ENCODE measurements at places on chromosomes 7 and 10.

DNA sequence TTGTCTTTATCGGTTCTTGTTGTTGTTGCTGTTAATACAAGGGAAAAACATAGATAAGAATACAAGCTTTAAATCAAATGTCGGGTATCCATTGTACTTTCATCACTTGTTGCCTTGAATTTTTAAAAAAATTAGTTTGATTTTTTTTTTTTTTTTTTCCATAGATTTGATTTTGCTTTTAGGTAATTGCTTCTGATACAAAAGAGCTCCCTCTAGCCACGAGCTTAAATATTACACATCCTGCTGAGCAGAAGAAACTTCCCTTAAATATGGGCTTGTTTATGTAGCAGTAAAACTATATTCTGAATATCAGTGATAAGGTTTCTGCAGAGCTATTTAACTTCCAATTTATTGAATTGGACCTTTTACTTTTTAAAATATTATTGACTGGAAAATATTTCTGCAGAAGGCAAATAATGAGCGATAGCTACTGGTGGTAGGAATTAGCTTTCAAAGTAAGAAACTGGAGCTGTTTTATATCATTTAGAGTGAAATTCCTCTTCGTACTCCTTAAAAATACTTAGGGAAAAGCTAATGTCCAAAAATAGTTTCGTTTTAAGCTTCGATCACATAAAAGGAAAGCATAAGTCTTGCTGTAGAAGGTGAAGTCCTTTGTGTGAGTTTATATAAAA lies 216.9 kb downstream of the POLR1F start:
- DNase-seq = no peak

GRCh38 chr7:94395141-94396036 lies 694 bp downstream of the COL1A2 start:
- no peak for DNase-seq

GRCh38 chr10:49690698-49691356 lies 11.4 kb downstream of the C10orf53 start:
- DNase-seq = no peak

GRCh38 chr10:79274279-79275104 lies 72.8 kb upstream of the PPIF start:
- DNase-seq = no peak

- no peak for DNase-seq
Observed at GRCh38 chr7:80821771-80822319, 97.0 kb downstream of the SEMA3C start.

DNA sequence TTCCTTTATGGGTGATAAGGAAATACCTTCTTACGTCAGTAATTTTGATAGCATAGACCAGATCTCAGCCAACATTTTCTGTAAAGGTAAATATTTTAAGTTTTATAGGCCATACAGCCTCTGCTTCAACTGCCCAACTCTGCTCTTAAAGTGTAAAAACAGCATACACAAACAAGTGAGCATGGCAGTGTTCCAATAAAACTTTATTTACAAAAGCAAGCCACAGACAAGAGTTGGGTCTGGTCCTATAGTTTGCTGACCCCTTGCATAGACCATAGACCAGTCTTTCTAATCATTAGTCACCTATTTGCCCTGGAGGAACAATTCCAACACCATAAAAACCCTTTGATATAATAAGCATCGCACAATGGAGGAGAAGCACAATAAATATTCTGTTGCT lies 398.8 kb downstream of the SFMBT2 start:
- DNase-seq = no peak

DNA sequence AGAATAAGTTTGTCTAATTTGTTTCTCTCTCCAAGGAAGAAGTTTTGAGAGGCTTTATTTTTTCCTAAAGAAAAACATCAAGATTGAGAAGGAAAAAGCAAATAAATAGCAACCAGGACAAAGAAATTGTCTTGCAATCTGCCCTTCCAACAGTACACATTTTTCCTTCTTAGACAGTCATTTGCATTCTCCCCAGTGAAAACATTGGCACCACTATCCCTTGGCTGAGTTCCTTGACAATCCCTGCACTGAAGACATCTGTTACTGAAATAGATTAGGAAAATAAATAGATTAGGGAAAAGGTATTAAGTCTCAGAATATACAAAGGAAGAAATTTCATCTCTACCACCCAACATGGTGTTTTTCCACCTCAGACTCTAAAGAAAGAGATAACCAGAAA lies 12.2 kb upstream of the TMEM243 start:
- DNase-seq = no peak

DNA sequence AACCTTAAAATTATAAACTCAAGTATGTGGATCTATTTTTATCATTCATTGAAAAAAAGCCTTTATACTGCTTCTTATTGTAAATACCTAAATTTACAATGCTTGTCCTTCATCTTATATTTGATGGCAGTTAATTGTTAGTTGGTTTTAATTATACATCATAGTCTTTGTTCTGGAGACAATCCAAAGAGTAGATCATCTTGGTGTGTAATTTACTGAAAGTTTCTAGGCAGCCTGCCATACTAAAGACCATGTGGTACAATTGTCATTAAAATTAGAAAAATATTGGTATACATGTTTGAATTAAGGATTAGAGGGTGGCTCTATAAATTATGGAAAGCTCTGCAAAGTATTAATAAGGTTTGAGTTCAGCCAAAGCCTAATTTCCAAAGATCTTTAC lies 231.4 kb downstream of the KCND2 start:
- no peak for DNase-seq

GRCh38 chr7:15527648-15528047 lies 34.2 kb downstream of the AGMO start:
- no peak for DNase-seq

- no peak for DNase-seq
Observed at GRCh38 chr7:50214126-50214670, 90.3 kb upstream of the IKZF1 start.

DNA sequence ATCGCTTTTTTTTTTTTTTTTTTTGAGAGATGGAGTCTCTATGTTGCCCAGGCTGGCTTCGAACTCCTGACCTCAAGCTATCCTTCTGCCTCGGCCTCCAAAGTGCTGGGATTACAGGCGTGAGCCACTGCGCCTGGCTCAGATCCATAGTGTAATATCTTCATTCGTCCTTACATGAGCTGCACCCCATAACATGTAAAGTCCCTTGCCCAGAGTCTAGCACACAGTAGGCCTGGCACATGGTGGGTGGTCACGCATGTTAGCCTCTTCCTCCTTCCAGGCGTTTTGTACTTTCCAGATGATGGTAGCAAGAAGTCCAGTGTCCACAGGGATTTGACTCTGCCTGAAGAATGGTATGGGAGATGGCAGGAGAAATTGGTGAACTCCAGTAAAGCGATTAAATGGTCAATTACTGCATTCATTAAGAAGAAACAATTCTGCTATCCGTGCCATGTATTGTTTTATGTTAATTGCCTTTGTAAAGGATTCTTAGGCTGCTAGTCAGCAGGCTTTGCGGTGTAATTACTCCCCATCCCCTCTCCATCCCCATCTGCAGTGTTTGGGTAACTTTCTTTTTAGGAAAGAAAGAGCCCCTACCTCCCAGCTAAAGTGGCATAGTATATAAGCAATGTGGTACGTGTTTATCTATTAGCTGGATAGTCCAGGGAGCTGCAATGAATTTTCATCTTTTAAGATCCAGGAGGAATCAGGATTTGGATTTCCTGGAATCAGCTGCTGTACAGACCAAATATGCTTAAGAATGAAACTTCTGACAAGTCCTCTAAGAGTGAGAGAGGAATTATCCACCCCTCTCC lies 1.2 kb downstream of the TPST1 start:
- DNase-seq = no peak

Measured in activated CD8-positive, alpha-beta memory T cell treated with anti-CD3 and anti-CD28 coated beads for 4 hours (primary cell).